NCI-H1048 (cell line): ENCODE measurements at places on chromosomes 13 and 19.

DNA sequence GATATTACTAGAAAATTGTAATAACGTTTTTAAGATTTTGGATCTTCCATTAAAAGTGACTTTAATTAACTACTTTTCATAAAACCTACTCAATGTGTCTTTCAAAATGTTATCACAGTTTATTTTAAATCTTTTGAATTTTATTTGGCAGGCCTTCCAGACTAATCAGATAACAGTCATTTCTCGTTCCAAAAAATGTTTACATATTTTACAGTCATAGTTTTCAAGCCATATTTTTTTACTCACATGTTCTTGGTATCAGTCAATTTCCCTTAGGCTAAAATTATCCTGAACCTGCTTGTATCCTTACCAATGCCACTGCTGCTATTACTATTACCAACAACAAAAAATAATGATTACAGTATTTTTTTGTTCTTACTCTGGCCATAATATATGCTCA, 1783.5 kb downstream of the SLITRK5 start:
- DNase-seq, result no peak

GRCh38 chr13:78383071-78383484, 220.3 kb downstream of the POU4F1 start:
- no peak for DNase-seq

DNA sequence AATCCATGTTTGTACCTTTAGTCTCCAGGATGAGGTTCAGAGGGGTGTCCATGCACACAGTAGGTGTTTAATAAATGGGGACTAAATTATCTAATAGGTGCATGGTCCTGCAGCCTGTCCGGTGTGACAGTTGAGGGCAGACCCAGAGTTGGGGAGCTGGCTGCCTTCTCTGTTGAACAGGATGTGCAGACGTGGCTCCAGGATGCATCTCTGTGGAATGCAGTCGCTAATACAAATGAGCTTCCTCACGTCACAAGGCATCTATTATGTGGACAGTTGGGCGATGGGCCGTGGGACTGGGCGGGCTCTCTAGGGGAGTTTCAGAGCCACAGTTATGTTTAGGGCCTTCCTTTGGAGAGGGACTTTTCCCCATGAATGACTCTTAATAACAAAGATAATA, 71.0 kb downstream of the SIPA1L3 start:
- no peak for DNase-seq

- DNase-seq, result no peak
Observed at GRCh38 chr13:101424381-101425155, 8.3 kb upstream of the NALCN start.

GRCh38 chr19:46069806-46070341, 29.1 kb upstream of the IGFL4 start:
- DNase-seq, result no peak

DNA sequence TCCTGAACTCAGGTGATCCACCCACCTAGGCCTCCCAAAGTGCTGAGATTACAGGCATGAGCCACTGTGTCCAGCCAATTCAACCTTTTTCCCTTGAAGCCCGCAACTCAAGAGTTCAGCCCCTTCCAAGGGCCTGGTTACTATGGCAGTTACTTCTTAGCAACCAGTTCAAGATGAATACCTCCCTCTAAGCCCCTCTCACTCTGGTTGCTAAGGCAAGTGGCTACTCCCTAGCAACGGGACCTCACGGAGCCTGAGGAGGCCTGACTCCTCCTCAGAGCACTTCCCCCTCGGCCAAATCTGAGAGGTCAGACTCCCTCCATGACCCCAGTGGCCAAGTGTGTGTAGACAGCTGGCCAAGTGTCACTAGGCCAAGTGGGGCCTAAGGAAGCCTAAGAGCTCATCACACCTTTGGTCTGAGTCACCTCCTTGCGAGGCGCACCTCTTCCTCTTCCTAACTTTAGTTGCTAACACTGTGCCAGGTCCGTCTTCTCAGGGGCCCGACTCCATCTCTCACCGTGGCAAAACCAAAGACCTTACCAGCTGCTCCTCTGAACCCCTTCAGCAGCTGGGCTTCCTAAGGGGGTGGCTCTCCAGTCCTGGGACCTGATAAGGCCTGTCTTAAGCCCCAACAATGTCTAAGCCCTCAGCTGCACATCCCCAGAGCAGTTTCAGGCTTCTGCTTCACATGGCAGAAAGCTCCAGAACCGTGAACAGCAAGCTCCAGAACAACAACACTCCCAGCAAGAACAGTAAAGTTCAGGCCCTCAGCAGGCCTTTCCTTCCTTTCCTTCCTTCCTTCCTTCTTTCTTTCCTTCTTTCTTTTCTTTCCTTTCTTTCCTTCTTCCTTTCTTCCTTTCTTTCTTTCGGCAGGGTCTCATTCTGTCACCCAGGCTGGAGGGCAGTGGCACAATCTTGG, 9.6 kb downstream of the CD37 start:
- DNase-seq, result no peak

DNA sequence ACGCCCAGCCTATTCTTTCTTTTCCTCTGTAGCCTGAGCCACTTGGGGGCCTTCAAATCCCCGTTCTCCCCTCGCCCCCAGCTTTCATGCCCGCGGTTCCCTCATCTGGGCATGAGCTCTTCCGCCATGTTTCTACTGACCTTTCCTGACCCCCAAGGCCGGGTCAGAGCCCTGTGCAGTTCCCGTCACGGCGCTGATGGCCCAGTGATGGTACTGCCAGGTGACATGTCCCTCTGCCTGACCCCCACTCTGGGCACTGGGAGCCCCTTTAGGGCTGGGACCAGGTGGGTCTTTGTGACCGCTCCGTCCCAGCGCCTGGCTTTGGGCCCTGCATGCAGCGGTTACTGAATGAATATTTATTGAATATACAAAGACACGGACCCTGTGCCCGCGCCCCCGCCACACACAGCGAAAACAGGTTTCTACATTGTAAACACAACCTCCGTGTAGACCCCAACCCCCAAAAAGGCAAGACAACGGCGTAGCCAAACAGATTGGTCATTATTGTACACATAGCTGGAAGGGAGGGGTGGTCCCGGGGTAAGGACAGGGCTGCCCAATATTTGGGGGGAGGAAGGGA, 7.7 kb downstream of the GPR108 start:
- DNase-seq, result no peak

GRCh38 chr13:90500569-90500968, 846.9 kb upstream of the MIR17HG start:
- no peak for DNase-seq

GRCh38 chr13:97967948-97968347, 14.5 kb downstream of the IPO5 start:
- DNase-seq, result no peak

GRCh38 chr13:42981317-42981716, 10.7 kb downstream of the EPSTI1 start:
- no peak for DNase-seq

- no peak for DNase-seq
Observed at GRCh38 chr13:38566519-38566918, 120.4 kb upstream of the FREM2 start.

DNA sequence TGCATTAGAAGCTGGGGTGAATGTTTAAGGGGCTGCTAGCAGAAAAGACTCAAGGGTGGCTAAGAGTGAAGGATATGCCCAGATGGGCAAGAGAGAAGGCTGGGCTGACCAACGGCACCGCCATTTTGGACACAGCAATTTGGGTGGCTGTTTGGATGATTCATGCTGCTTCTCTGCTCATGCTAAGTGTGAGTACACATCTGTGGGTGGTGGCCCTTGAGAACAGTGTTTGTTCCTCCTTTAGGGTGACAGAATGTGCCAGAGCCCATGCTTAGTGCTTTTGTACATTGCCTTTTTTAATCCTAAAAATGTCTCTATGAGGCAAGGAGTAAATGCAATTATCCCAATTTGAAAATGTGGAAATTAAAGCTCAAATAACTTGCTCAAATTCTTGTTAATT, 9.8 kb downstream of the CBY2 start:
- no peak for DNase-seq

DNA sequence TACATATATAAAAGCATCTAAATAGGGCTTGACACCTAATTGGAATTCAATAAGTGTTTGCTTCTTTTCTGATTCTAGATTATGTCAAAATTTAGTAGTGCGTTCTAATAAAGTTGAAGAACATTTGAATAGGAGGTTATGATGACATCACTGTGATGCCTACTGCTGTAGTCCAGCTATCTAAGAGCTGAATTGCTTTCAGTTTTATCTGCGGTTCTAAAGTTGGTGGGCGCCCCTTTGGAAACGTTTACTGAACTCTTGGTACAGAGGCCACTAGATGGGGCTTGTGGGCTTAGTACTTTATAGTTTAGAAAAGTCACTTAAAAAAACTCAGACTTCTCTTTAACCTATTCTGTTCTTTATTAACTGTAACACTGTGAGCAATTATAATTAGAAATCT, 776.9 kb downstream of the GPC5 start:
- DNase-seq, result no peak

GRCh38 chr13:41133951-41134350, 1.3 kb upstream of the KBTBD6 start:
- no peak for DNase-seq

DNA sequence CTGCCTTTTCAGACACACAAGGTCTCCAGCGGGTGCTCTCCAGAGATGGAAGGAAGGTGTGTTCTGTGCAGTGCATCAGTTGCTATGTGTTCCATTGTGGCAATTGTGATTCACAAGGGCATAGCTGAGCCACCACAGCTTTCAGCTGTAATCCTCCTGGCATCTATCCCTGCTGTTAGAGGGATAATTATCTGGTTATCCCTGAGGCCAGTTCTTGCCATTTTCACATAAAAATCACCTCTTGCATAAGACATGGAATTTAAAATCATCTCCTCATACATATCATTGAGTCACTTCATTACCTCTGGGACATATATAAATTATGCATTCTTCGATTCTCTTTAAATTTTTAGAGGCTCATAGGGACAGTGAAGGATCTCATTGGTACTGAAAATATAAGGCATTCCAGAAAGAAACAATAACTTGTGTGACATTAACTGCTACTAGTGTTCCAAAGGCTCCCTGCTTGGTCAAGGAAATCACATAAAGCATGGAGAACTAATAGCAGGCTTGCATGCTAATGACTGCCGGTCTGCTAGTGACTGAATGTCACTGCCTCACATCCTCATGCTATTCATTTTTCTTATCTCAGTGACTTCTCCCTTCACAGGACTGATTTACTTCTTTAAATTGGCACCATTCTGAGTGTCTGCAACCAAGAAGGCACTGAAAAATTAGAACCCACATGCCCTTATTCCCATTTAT, 214.0 kb downstream of the ENOX1 start:
- DNase-seq, result no peak

GRCh38 chr13:99031832-99032231, 54.0 kb upstream of the DOCK9 start:
- DNase-seq, result no peak

DNA sequence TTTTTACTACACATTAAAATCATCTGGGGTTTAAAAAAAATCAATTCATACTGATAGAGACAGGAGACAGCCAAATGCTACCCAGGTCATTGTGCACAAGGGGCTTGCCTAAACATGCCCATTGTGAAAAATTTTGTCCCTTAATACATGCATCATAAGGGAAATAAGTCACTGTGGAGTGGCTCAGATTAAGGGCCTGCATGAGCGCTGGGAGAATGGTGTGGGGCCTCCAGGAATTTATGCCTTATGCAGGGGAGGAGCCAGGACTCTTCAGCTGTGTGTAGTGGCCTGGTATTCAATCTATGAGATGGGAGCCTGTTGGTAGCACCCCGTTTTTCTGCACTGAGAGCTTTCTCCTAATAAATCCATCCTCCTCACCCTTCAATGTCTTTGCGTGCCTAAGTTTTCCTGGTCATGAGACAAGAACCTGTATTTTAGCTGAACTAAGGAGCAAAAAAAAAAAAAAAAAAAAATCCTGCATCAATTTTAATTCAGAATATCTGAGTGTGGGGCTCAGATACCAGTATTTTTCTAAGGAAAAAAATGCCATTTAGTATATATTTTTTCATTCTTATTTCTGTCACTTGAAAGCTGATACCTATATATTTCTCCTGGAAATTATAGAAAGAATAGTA, 997.6 kb upstream of the ATXN8OS start:
- DNase-seq, result no peak

GRCh38 chr19:1250437-1251260, 2.3 kb downstream of the MIDN start:
- no peak for DNase-seq

- DNase-seq, result no peak
Observed at GRCh38 chr19:48826606-48827020, 9.7 kb downstream of the HSD17B14 start.

GRCh38 chr13:77930430-77930829, 11.8 kb upstream of the EDNRB start:
- DNase-seq, result no peak

- no peak for DNase-seq
Observed at GRCh38 chr13:28794396-28794795, 25.7 kb upstream of the MTUS2 start.

DNA sequence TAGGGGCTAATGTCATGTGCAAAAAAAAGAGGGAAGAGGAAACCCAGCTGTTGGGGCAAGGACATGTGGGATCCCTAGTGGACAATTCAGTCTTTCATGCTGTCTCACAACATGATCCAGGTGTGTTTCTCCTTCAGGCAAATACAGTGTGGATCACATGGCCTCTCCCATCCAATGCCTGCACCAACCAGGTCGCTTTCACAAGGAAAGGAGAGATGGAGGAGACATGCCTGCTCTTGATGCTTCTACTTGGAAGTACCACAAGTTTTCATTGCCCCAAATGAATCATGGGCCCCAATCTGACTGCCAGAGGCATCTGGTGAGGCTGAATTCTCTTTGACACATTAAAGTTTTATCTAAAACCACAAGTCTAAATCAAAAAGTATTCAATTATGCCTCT, 82.1 kb downstream of the DLEU7 start:
- no peak for DNase-seq

DNA sequence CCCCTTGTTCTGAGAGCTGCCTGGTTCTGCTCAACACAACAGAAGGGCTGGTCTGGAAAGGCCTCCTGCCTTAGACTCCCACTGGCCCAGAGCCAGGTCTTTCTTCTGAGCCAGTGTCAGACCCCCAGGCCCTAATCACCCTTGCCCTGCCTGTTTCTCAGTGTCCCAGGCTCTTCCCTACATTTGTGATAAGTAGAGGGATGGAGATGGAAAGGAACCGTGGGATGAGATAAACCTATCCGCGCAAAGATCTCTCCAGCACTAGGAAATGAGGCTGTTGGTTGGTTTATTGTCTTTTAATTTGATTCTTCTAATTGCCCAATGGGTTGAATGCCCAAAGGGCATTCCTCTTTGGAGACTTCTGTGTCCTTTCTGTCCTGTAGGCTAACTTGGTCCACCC, 470.0 kb downstream of the TSHZ3 start:
- DNase-seq, result no peak

- no peak for DNase-seq
Observed at GRCh38 chr13:98327371-98328270, 150.6 kb upstream of the RNF113B start.

- DNase-seq, result no peak
Observed at GRCh38 chr13:113169277-113170272, 11.1 kb downstream of the PROZ start.

DNA sequence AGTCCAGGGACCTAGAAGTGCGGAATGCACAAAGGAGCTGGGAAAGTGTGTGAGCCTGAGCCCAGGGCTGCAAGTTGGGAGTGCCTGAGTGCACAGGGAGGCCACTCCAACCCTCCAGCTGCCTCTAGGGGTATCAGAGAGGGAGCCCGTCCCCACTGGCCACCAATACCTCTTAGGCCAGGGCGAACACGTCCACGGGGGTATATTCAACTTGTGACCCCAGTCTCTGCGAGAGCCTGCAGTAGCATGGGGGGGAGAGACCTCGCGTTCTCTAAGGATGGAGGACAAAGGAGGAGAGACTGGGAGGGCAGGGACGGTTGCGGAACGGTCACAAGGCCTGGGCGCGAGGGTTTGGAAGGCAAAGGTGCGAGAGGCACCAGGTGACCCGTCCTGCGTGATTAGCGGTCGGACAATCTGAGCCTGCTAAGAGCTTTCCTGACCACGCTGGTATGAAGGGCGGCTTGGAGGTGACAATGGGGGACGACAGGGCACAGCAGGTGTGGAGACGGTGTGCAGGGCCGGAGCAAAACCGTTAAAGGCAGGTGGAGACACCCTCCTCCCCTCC, 676 bp downstream of the CD320 start:
- no peak for DNase-seq
